Natural killer cell treated with Interleukin-12 subunit alpha and Interleukin-12 subunit beta and Interleukin-15 and Interleukin-18, amount 100 ng/mL, for 72 hours (primary cell): ENCODE measurements at places on chromosomes 12 and 14. TPM values are rescaled to one million over a fixed set of nuclear protein-coding genes. Genes with fewer than 3 reads are reported as not detected.
A peak's percentile ranks its signal among the peaks of the same experiment; 100 is the strongest.

- DNase-seq: no peak
- H3K4me1 ChIP-seq: peaks cover 6% of the 10 kb centered on the region
- H3K4me3 ChIP-seq: no peak overlapping the region
- H3K27me3 ChIP-seq: no peaks in the 10 kb centered on the region
- H3K27ac ChIP-seq: no peak overlapping the region
Observed at GRCh38 chr12:122859303-122860039, 24.2 kb downstream of the HIP1R start.

DNA sequence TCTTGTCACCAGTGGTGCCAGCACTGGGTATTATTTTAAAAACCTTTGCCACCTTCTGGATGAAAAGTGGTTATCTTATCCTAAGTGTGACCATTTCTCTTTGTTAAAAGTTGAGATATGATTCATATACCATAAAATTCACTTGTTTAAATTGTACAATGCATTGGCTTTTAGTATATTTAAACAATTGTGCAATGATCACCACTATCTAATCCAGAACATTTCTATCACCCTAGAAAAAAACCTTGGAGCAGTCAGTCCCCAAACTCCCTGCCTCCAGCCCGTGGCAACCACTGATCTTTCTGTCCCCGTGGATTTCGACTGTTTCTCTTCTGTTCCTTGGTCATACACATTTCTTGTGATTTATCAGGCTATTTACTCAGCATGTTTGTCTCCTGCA lies 28.3 kb downstream of the SH2B3 start:
- H3K27ac ChIP-seq: peak overlapping the region; percentile 80
- peaks cover 2% of the 10 kb centered on the region for H3K27me3 ChIP-seq
- H3K4me1 ChIP-seq: peaks cover 90% of the 10 kb centered on the region
- DNase-seq: no peak
- H3K36me3 ChIP-seq: no peaks in the 10 kb centered on the region
- peak overlapping the region; percentile 79 for H3K4me3 ChIP-seq

The RND1 gene
- 3.7 TPM for total RNA-seq

DNA sequence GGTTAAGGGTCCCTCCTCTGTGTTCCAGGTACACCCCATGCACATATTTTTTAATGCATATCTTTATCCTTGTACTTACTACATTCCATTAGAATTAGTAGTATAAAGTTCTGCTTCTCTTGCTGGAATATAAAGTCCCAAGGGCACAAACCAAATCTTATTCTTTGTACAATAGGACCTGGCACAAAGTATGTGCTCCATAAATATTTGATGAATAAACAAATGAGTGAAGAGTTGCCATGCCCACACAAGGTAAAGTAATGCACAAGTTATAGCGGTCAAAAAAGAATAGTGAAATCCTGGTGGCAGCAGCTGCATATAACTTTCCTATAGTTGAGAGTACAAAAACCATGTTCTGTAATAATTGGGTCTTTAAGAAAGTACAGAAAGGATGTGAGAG lies 82.1 kb upstream of the BMP4 start:
- DNase-seq: no peak
- H3K36me3 ChIP-seq: peaks cover 12% of the 10 kb centered on the region
- H3K27ac ChIP-seq: no peak overlapping the region
- H3K4me3 ChIP-seq: no peak overlapping the region

- H3K4me1 ChIP-seq: peaks cover 43% of the 10 kb centered on the region
- H3K4me3 ChIP-seq: peak overlapping the region; percentile 77
- no peaks in the 10 kb centered on the region for H3K27me3 ChIP-seq
- peak overlapping the region; percentile 86 for H3K27ac ChIP-seq
- DNase-seq: no peak
Observed at GRCh38 chr14:68779761-68780323, 13.0 kb downstream of the ZFP36L1 start.

GRCh38 chr14:57317248-57317833 lies 48.6 kb downstream of the AP5M1 start:
- H3K4me1 ChIP-seq: no peaks in the 10 kb centered on the region
- H3K27ac ChIP-seq: no peak overlapping the region
- DNase-seq: peak; percentile 77
- H3K27me3 ChIP-seq: peaks cover 5% of the 10 kb centered on the region
- H3K4me3 ChIP-seq: no peak overlapping the region

The ABCD2 gene
- 3.1 TPM for total RNA-seq

DNA sequence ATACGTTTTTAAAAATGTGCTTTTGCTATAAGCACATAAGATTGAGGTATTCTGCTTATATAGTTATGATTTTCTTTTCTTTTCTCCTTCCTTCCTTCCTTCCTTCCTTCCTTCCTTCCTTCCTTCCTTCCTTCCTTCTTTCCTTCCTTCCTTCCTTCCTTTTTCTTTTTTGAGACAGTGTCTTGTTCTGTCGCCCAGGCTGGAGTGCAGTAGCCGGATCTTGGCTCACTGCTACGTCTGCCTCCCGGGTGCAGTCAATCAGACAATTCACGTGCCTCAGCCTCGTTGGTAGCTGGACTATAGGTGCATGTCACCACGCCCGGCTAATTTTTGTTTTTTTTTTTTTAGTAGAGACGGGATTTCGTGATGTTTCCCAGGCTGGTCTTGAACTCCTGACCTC lies 5.8 kb downstream of the CFAP54 start:
- peak overlapping the region; percentile 71 for H3K4me3 ChIP-seq
- DNase-seq: no peak
- peaks cover 19% of the 10 kb centered on the region for H3K4me1 ChIP-seq
- no peak overlapping the region for H3K27ac ChIP-seq

DNA sequence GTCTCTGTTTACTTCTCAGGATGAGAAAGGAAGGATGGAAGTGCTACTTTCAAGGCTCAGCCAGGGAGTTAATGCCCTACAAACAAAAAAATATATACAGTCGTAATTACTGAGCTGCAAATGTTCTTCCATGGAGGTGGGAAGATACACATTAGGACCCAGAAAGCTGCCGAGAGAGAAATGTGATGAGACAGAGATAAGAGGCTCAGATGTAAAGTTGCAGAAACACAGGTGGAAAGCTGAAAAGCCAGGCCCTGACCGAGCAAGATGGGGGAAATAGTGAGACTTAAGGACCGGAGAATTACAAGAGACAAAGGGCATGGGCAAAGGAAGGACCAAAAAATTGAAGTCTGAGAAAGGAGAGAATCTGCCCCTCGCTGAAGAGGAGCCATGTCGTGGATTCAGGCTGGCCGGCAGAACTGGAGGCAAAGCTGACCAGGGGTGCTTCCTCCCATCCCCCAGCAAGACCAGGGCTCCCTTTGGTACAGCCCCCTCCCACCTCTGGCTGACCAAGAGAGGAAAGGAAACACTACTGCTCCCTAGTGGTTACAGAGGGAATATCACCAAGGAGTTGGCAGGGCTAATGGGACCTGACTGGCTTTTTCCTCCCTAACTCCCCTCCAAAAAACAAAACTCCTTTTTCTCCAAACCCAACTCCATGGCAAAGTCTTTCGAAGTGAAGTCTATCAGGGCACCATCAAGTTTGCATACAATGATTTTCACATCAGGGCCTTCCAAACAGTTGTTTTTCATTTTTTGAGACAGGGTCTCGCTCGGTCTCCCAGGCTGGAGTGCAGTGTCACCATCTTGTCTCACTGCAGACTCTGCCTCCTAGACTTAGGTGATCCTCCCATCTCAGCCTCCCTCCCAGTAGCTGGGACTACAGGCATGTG lies 12.1 kb downstream of the ZFHX2 start:
- DNase-seq: no peak
- no peaks in the 10 kb centered on the region for H3K4me1 ChIP-seq
- no peak overlapping the region for H3K27ac ChIP-seq
- no peak overlapping the region for H3K4me3 ChIP-seq
- H3K27me3 ChIP-seq: no peaks in the 10 kb centered on the region
- H3K36me3 ChIP-seq: no peaks in the 10 kb centered on the region

The GLT8D2 gene
- total RNA-seq: 0.33 TPM

GRCh38 chr12:84701041-84701440 lies 211.6 kb downstream of the SLC6A15 start:
- no peaks in the 10 kb centered on the region for H3K27me3 ChIP-seq
- H3K4me1 ChIP-seq: no peaks in the 10 kb centered on the region
- no peak overlapping the region for H3K4me3 ChIP-seq
- no peaks in the 10 kb centered on the region for H3K36me3 ChIP-seq

The PLD4 gene
- total RNA-seq: not detected

DNA sequence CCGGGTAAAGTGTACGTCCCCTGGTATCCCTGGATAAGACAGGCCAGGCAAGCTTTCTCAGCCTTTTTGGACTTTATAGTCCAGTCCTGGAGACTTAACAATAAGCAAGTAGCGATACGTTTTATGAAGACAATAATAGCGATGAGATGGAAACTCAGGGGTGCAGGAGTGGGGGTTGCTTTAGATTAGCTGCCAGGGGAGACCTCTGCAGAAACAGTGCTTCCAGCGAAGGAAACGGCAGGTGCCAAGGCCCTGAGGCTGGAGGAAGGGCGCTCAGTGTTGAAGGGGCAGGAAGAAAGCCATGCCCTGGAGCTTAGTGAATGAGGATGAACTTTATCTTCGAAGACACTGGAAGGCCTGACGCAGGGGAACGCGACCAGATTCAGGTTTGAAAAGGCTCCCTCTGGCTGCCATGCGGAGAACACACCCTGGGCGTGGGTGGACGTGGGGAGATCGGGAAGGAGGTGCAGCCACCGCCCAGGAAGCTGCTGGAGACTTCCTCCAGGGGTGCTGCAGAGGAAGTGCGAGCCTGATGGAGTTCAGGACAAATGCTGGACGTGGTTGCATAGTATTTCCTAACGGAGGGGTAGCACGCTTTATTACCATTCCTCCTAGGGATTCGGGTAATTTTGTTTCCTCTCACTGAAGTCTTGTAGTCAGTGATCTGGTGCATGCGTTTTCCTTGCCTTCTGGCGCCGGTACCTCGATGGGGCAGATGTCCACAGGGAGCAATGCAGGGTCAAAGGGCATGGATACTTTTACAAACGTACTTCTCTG lies 26.1 kb upstream of the UBC start:
- peaks cover 7% of the 10 kb centered on the region for H3K4me1 ChIP-seq
- no peak overlapping the region for H3K27ac ChIP-seq
- H3K4me3 ChIP-seq: no peak overlapping the region
- DNase-seq: peak; percentile 85
